Camera-type eye (tissue), 1 donor: ENCODE measurements at places on chromosomes 2 and 18. TPM values are rescaled to one million over a fixed set of nuclear protein-coding genes. Genes with fewer than 3 reads are reported as not detected.

The ALLC gene
- total RNA-seq = 0.77 TPM

The NR4A2 gene
- total RNA-seq = 6.5 TPM

The MC4R gene
- 1.2 TPM for total RNA-seq

The RAB10 gene
- total RNA-seq = 116 TPM

The FAM124B gene
- total RNA-seq = 8.2 TPM

The KYNU gene
- 3.5 TPM for total RNA-seq

The LHCGR gene
- total RNA-seq = 8.3 TPM

The SCN9A gene
- 20.1 TPM for total RNA-seq

The RTKN gene
- total RNA-seq = 28.9 TPM

The REL gene
- total RNA-seq = 24.2 TPM

The RESP18 gene
- not detected for total RNA-seq

The SETBP1 gene
- total RNA-seq = 52.0 TPM

The TP53I3 gene
- total RNA-seq = 40.7 TPM

The ZBTB7C gene
- total RNA-seq = 15.1 TPM

The DAW1 gene
- total RNA-seq = 0.44 TPM

The CABYR gene
- total RNA-seq = 7.0 TPM

The ANO7 gene
- total RNA-seq = 1.4 TPM

The IL36RN gene
- 0.22 TPM for total RNA-seq

The PID1 gene
- 31.1 TPM for total RNA-seq

The GNAL gene
- total RNA-seq = 17.5 TPM

The LYG2 gene
- not detected for total RNA-seq

The NOSTRIN gene
- 8.8 TPM for total RNA-seq

The IL1RL1 gene
- 4.3 TPM for total RNA-seq

The LYPD1 gene
- total RNA-seq = 15.8 TPM

The MC2R gene
- total RNA-seq = not detected

The ALPP gene
- total RNA-seq = not detected

The LIMS4 gene
- total RNA-seq = not detected

The FBXO36 gene
- 6.3 TPM for total RNA-seq

The TET3 gene
- total RNA-seq = 29.6 TPM

The GPR55 gene
- not detected for total RNA-seq

The VAMP5 gene
- 10.7 TPM for total RNA-seq

The CHRNA1 gene
- 9.1 TPM for total RNA-seq

The IGFBP2 gene
- total RNA-seq = 169 TPM

The FRZB gene
- total RNA-seq = 66.1 TPM

The NCKAP5 gene
- 58.8 TPM for total RNA-seq

The SAG gene
- 16.7 TPM for total RNA-seq

The NYAP2 gene
- total RNA-seq = 8.2 TPM

The CCDC74B gene
- total RNA-seq = 13.4 TPM

The RAB27B gene
- total RNA-seq = 8.7 TPM

The ICOS gene
- total RNA-seq = 0.11 TPM

The EFR3B gene
- 32.6 TPM for total RNA-seq

The DHRS9 gene
- 2.3 TPM for total RNA-seq

The KIAA2012 gene
- not detected for total RNA-seq

The NXPH2 gene
- total RNA-seq = 9.1 TPM

The INSIG2 gene
- 31.0 TPM for total RNA-seq

The SRD5A2 gene
- 6.9 TPM for total RNA-seq

The BCL2 gene
- total RNA-seq = 34.4 TPM

The C1GALT1C1L gene
- total RNA-seq = 1.3 TPM

The STK39 gene
- total RNA-seq = 56.3 TPM

The PFN4 gene
- total RNA-seq = 4.1 TPM

The VRK2 gene
- 12.1 TPM for total RNA-seq

The LIPG gene
- total RNA-seq = 20.2 TPM
